ENCODE measurements at places on chromosomes 5 and 9.
A peak's percentile ranks its signal among the peaks of the same experiment; 100 is the strongest.

DNA sequence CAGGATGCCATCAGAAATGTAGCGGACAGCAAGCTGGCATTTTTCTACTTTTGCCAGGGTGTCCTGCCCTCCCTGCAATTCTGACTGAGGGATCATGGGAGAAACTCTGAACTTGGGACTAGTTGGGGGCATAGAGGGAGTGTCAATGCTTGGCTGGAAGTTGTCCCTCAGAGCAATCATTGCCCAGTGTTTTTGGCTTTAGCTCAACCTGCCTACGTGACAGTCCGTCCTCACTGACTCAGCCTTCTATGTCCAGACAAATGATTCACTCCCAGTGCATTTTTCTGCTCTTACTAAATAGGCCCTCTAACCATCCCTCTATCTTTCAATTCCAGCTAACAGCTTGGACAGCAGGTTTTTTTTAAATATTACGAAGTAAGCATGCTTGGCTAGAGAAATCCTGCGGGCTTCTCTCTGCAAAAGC, 627.4 kb downstream of the TLR4 start:
- DNase-seq = no peak

- no peak for DNase-seq
Observed at GRCh38 chr9:77680581-77680980, 32.5 kb upstream of the GNA14 start.

GRCh38 chr5:99605904-99606303, 677.1 kb upstream of the CHD1 start:
- no peak for DNase-seq

DNA sequence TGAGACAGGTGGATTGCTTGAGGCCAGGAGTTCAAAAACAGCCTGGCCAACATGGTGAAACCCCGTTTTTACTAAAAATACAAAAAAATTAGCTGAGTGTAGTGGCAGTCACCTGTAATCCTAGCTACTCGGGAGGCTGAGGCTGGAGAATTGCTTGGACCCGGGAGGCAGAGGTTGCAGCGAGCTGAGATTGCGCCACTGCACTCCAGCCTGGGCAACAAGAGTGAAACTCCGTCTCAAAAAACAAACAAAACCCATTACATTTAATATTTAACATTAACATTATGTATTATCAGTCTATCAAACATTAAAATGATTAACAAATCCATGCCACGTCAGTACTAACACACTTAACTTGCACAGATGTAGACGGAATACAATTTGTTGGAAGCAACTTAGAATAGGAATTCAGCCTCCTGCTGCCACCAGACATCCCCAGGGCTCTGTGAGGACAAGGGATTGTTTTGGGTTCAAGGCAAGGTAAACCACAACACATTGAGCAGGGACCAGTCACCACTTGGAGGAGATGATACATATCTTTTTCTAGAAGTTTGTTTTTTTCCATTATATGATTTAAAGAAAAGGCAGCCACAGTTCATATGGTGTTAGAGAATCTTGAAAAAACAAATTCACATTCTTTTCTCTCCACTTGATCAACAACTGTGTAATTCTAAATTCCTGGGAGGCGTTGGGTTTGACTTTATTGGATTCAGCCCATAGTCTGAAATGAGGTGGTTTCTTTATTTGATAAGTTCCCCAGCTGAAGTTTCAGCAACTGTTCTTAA, 104.1 kb upstream of the BASP1 start:
- no peak for DNase-seq

GRCh38 chr9:134346151-134346550, 19.9 kb downstream of the RXRA start:
- DNase-seq = no peak

DNA sequence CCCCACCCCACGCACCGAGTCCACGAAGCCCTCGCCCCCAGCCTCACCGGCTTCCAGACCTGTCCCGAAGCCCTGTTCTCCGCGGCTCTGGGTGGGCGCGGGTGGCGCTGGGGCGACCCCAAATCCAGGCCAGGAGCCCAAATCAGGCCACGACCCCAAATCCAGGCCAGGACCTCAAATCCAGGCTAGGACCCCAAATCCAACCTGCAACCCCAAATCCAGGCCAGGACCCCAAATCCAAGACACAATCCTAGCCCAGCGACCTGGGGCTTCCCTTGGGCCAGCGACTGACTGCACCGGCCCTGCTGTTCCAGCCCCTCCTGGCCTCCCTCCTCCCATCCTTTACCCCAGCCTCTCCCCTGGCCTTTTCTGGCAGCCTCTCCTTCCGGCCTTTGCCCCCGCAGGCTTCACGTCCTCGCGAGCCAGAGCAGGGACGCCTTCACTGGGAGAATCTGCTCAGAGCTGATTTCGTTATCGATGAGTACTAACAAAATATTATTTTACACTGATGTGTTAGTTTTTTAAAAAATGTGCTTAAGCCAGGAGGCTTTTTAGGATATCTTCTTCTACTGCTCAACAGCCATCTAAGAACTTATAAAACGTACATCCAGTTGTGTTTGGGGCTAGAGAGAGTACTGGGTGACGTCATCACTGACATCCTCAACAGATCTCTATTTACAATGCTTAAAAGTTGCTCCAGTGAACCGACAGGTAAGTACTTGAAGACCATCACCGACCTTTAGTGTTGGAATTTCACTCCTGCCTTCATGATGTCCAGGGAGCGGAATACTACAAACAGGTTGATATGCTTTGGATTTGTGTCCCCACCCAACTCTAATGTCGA, 34.7 kb downstream of the TRIP13 start:
- no peak for DNase-seq

DNA sequence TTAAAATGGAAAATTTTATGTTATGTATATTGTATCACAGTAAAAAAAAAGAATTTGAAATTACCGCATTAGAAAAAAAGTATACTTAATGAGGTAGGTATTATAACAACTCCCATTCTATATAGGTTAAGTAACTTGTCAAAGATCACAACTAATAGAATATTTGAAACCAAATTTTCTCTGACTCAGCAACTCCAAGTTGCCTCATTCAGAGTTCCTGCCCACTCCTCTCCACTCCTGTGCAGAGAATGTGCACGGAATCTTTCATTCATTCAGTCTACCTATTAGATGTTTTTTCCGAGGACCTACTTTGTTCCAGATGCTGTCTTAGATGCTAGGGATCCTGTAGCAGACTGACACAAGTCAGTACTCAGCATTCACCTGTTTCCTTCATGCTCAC, 15.4 kb downstream of the SH3TC2 start:
- no peak for DNase-seq

DNA sequence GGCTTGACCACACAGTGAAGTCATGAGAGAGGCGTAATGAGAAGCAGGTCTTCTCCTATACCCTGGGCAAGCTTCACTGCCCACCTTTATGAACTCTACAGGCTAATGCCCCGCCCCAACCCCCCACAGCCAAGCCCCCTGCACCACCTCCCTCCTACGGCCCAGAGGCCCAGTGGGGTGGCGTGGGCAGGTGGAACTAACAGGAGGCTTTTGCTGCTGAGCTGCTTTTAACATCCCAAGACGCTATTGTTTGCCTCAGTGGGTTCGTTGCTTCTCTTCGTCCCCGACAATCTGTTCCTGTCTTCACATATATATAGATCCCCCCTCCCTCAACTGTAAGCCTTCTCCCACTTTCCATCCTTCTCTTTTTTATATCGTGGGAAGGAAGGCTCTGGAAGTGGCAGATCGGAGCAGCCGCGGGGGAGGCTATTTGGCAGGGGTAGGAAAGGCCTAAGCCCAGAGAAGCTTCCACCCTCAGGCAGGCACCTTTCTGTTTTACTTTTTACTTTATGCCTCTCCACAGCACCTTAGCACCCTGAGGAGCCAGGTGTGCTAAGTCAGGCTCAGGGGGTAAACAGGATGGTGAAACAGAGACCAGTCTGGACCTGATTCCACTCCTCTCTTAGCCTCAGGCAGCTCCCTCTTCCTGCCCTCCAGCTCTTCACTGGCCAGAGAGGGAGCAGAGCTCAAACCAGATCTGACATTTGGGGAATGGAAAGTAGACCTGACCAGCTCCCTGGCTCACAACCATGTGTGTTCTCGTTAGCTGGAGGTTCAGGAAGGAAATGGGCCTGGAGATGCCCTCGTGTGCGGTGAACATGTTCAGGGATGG, 26.5 kb downstream of the CD74 start:
- DNase-seq = no peak

- DNase-seq = no peak
Observed at GRCh38 chr5:35023391-35024178, 24.2 kb downstream of the AGXT2 start.

- no peak for DNase-seq
Observed at GRCh38 chr9:131657940-131658339, 81.9 kb downstream of the RAPGEF1 start.

DNA sequence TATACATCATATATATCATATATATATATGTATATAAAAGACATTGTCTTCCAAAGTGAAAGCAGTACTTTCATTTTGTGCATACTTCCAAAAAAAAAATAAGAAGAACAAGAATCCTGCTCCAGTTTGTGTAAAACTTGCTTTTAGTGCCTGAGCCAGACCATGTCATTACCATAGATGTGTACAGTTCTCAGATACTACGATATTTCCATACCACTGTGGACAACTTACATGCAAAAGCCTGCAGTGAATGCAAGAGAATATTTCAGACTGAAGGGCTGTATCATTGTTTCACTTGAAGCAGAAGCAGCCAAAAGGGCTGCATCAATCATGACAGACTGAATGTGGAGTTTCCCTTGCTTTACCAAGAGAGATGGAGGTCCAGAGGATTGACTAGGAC, 72.6 kb upstream of the CYLC2 start:
- DNase-seq = no peak

DNA sequence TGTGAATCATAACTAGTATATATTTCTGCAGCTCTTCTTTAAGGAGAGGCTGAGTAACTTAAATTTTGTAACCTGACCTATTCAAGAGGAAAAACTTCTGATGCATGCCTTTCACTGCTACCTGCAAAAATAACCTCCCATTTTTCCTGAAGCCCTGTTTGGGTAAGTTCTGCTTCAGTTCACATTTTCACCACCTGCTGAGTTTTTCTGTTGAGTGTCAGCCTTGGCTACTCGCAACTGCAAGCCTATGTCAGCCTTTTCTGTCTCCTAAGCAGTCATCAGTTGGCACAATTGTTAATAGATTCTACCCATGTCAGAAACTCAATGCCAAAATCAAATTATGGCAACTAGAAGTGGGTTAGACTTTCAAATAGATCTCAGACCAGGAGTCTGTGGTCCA, 8.2 kb upstream of the TNFAIP8 start:
- no peak for DNase-seq

- no peak for DNase-seq
Observed at GRCh38 chr5:56656846-56657726, 158.3 kb upstream of the MAP3K1 start.

DNA sequence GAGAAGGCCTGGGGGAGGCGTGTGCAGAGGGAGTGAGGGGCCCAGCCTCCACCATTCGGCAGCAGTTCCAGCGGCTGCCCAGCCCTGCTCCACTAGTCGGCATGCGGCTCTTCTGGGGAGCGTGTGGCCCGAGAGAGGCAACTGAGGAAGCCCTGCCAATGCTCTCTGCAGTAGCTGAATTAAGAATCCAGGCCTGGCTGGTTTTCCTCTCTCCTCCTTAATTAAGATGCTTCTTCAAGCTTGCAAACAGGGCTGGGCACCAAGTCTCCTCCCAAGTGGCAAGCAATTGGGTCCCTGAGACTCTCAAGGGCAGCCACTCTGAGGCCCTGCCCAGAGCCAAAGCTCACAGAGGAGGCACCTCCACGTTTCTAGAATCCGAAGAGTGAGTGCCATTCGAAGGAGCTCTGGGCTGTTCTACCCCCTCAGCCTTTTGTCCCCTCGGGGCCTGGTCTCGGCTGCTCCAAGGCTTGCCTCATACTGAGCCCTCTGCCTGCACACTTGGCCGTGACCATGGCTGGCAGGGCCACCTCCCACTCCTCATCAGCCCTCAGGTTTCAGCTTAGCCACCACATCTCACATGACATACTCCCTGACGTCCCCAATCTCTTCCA, 75.4 kb upstream of the LRRTM2 start:
- no peak for DNase-seq

DNA sequence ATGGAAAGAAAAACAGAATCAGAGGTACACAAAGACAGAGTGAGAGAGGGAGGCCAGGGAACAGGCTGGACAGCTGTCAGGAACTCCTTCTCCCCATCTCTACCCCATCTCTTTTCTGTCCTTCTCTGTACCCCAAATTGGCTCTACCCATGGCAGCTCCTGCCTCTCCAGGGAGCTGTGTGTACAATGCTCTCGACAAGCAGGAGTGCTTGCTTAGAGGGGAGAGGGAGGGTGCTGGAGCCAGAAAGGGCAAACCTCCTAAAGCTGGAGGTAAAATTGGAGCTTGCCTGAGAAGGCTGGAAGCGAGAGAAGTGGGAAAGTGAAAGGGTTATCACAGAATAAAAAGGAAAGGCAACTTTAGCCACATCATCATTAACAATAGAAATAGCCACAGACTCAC, 6.4 kb downstream of the TPM2 start:
- no peak for DNase-seq

DNA sequence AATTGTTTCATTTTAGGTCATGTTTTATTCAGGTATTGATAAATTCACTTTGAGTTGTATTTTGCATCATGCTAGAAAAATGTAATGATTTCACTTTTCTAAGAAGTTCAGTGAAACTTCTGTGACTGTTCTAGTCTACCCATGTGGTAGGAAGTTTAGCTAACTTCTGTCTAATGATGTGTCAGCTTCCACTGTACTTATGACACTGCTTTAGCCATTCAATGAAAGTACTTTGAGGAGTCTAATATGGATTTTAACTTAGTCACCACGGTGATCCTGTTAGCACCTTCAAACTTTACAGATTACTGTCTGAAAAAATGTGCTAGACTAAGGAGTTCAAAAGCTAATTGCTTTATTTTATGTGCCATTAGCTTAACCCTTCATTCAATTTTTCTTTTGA, 1510.5 kb upstream of the CDH9 start:
- no peak for DNase-seq

GRCh38 chr9:126275386-126276001, 51.1 kb upstream of the MVB12B start:
- no peak for DNase-seq

DNA sequence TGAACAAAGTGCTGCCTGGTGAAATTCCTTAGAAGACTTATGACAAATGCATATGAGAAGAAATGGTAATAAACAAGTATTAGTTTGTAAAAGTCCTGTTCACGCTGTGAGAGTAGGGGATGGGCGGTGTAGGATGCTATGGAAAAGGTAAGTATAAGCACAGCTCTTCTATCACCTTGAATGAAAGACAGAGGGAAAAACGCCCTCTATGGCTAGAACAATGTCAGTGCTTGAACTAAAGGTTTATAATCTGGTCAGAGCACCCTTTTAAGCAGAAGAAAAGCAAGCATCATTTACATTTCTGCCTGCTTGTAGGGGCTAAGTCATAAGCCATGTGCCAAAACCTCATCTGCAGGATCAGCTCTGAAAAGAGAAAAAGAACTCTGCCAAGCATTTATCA, 115.2 kb downstream of the LHFPL2 start:
- no peak for DNase-seq

GRCh38 chr9:118693645-118694044, 675.6 kb downstream of the BRINP1 start:
- no peak for DNase-seq

- peak; percentile 22 for DNase-seq
Observed at GRCh38 chr9:95724253-95724991, 151.1 kb upstream of the ERCC6L2 start.

- DNase-seq = no peak
Observed at GRCh38 chr5:89128092-89128491, 245.1 kb upstream of the MEF2C start.

- DNase-seq = no peak
Observed at GRCh38 chr5:173051746-173052145, 4.4 kb upstream of the CREBRF start.

Measured in stimulated activated CD4-positive, alpha-beta T cell treated with anti-CD3 and anti-CD28 coated beads, TNF-alpha, amount 100 ng/mL, for 1 hour (primary cell).